ENCODE measurements at places on chromosomes 11 and 22.

GRCh38 chr11:133302056-133302455 lies 230.2 kb downstream of the OPCML start:
- no peak for DNase-seq

DNA sequence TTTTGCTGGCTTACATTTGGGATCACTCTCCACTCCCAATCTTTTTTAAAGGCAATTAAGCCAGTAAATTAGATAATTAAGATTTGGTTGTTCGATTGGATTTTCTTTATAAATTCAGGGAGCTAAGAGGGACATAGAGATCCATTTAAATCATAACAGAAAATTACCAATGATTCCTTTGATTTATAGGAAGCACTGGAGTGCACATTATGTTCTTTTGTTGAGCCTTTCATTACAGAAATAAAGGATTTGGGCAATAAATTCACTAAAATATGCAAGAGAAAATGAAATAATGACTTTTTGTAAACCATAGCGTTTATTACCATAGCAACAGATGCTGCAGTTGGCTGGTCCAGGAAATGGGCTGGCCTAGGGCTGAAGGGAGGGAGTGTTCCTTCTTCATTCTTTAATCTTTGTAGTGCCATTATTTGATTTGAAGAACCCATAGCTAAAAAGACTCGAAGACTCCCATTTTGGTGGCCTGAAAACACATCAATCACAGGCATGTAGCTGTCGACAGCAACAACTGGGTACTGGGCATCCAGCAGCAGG lies 73.0 kb downstream of the C2CD3 start:
- DNase-seq: no peak

- peak; percentile 35 for DNase-seq
These were observed 21.8 kb downstream of the SNX19 start for GRCh38 chr11:130894322-130895025.

- DNase-seq: no peak
These were observed 6.3 kb downstream of the CEND1 start for GRCh38 chr11:783581-784015.

GRCh38 chr11:115197031-115197430 lies 307.2 kb downstream of the CADM1 start:
- DNase-seq: peak; percentile 64

GRCh38 chr22:19855504-19856409 lies 1.1 kb upstream of the GNB1L start:
- DNase-seq: peak; percentile 54

DNA sequence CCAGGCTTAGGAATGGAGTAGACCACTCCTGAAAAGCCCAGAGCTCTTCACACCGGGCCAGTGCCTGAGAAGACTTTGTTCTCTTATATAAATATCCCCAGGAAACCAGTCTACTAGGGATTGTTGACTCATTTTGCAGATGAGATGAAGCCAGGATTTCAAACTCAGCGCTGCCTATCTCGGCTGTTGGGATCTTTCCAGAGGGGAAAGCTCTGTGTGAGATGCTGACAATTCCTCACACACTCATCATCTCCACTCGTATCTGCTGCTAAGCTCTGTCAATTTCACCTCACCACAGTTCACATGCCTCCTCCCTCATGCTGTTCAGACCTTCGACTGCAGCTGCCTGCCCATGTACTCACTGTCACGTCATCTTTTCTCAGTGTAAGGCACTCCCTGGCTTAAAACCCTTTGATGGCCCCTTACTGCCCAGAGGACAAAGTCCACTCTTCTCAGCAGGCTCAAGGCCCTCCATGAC lies 12.5 kb downstream of the USH1C start:
- DNase-seq: no peak

DNA sequence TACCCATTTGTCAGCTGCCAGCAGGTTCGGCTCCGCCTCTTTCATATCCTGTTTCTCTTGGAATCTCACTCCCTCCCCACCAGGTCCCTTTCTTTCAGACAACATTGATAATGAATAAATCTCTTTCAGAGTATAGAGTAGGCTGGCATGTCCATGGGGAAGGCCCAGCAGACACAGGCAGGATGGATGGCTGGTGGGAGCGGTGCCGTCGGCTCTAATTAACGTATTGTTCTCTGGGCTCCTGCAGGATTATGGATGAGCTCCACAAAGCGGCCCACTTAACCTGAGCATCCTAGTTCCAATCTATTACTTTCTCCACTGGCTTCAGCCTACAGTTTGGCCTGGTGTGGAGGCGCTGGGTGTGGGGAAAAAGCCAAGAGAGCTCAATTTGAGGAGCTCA lies 588.0 kb downstream of the BUD13 start:
- DNase-seq: no peak

GRCh38 chr11:117045196-117045595 lies 53.0 kb downstream of the SIK3 start:
- DNase-seq: peak; percentile 37

DNA sequence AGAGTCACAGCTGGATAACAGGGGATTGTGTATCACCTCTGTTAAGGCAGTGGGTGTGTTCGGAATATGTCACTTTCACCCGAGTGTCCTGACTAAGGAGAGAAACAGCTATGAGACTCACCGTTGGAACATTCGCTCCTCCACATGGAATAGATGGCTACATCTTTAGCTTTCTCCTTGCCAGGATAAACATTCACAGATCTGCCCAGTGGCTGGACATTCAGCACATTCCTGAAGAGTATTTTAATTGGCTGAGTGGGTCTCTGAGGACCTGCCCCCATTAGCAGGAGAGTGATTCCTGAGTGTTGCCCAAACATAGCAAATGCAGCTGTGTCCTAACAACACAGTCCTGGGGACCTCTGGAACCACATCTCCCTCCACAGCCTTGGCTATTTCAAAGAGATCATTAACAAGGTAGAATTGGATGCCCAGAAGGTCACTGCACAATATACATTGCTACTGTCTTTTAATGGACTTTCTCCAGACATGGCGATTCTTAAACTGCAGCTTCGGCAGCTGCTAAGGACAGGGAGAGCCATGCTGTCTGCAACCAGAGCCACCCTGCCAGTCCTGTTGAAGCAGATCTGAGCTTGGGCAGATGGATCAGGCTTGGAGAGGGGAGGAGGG lies 435.0 kb upstream of the CADM1 start:
- DNase-seq: peak; percentile 90

DNA sequence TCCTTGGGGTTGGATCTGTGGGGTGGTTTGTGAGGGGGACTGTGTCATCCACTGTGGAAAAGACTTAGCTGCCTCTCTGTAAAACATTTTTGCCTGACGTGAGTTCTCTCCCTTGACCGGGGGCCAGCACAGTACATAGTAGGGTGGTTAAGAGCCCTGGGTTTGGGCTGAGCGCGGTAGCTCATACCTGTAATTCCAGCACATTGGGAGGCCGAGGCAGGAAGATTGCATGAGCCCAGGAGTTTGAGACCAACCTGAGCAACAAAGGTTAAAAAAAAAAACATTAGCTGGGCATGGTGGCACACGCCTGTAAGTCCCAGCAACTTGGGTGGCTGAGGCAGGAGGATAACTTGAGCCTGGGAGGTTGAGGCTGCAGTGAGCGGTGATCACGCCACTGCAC lies 74.7 kb upstream of the WNT7B start:
- no peak for DNase-seq

- no peak for DNase-seq
These were observed 55.7 kb downstream of the SYTL2 start for GRCh38 chr11:85755285-85755684.

GRCh38 chr11:126840201-126840886 lies 160.2 kb downstream of the KIRREL3 start:
- no peak for DNase-seq

- DNase-seq: no peak
These were observed 94.9 kb downstream of the SCN3B start for GRCh38 chr11:123559523-123559955.

DNA sequence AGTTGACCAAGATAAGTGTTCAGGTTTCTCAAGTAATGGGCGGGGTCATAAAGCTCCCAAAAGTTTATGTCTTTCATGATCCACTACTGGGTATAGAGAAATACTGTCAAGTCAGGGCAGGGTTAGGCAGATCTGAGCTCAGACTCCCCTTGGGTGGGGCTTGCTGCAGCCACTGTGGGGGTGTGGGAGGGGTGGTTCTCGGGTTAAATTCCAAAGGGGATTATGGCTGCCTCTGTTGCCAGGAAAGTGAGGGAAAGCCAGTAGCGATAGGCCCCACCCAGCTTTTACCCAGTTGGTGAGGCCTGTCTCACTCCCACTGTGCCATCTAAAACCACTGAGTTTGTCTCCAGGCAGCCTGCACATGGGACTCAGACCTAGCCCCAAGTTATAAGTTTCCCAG lies 37.8 kb downstream of the DLG2 start:
- DNase-seq: no peak

GRCh38 chr11:115709297-115709696 lies 205.1 kb upstream of the CADM1 start:
- no peak for DNase-seq

DNA sequence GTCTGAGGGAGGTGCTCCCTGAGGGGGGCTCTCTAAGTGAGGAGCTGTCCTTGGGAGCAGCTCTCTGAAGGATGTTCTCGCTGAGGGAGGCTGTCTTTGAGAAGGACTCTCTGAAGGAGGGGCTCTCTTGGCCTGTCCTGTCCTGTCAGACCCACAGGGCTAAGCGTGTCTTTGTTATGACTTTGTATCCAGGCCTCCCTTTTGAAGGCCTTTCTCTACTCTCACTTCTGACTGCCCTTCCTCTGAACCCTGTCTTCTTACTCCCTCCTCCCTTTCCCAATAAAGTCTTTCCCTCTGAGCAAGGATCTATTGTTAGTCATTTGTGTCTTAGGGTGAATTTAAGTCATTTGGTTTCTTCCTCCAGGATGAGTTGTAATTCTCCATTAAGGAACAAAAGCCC lies 330.1 kb upstream of the PLET1 start:
- no peak for DNase-seq

GRCh38 chr11:33520112-33520511 lies 180.5 kb downstream of the C11orf91 start:
- DNase-seq: no peak

- no peak for DNase-seq
These were observed 116.6 kb upstream of the TOP3B start for GRCh38 chr22:22099194-22099486.

DNA sequence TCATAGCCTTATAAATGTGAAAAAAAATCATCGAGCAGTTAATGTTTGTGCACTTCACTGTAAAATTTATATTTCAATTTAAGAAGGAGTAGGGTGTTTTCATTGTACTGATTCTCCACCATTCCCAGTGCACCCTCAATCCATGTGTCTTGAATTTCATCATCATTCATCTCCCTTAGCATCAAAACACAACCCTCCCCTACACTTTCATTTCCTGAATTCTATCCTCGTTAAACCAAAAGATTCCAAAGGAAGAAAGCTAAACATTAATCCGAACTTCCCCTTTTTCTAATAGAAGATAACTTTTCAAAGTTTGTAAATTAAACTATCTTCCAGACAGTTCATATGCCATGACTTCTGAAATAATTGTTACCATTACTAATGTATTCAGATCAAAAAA lies 34.1 kb upstream of the OR8B8 start:
- DNase-seq: no peak

- no peak for DNase-seq
These were observed 17.0 kb upstream of the DRICH1 start for GRCh38 chr22:23649071-23649501.

GRCh38 chr22:29184849-29185490 lies 20.7 kb upstream of the EMID1 start:
- DNase-seq: no peak

- no peak for DNase-seq
These were observed 705 bp downstream of the CLDN5 start for GRCh38 chr22:19523240-19524169.

DNA sequence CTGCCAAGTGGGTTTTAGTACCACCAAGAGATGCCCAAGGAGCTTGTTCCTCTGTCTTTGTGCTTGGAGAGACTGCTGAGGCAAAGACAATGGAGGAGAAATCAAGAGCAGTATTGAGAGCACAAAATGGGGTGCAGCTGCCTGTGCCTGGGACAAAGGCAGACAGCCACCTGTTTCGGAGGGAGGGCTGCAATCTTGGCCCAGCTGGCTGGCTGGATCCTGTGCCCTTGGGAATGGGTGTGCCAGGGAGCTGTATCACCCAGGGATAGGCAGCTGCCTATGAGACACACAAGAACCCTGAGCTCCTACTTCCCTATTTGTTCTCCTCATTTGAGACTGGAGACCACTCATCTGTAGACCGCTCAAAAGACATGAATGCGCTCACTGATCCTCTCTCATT lies 23.3 kb upstream of the CHRM4 start:
- no peak for DNase-seq

DNA sequence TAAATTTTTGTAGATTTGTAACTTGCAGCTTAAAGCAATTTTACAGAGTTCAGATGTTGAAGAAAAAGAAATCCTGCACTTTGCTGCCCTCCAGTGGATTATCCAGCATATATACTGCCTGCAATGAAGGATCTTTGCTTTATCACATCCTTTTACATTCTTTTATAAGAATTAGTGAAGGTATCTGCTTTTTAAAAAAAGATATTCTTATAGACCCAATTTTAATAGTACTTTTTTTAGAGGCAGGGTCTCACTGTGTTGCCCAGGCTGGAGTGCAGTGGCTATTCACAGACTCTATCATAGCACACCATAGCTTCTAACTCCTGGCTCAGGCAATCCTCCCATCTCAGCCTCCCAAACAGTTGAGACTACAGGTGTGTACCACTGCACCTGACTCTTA lies 60.7 kb downstream of the TTC17 start:
- no peak for DNase-seq

GRCh38 chr11:26837154-26837553 lies 115.3 kb upstream of the SLC5A12 start:
- no peak for DNase-seq

- no peak for DNase-seq
These were observed 441.0 kb downstream of the NELL1 start for GRCh38 chr11:21110415-21110814.

- DNase-seq: no peak
These were observed 23.7 kb downstream of the HTR3A start for GRCh38 chr11:113998574-113998973.

DNA sequence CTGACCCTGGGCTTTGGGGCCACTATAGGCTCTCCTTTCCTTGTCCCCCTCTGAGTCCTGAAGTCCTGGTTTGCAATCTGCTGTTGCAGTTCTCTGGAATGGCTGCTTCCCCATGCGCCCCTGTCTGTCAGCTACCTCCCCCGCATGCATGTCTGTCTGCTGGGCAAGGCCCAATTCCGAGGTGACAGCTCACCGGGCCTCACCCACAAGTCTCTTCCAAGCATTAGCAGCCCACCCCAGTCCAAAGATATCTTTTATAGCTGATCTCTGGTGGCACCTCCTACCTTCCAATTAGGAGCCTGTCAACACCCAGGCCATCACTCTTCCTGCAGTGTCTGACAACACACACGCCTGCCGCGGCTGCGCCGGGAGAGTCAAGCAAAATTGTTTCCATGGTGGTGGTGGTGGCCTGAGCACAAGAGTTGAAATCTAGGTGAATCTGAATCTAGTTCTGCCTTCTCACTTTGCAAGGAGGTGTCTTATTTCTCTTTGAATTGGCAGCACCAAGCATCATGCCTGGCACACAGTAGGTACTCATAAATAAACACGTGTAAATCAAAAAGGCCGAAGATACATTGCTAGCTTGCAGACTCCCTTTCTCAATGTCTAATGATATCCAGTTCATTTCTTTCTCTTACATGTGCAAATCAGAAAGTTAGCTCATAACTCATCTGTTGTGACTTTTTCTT lies 1.2 kb upstream of the LMO2 start:
- no peak for DNase-seq

Data from RCC 7860 (cell line).